Activated CD4-positive, alpha-beta T cell treated with anti-CD3 and anti-CD28 coated beads, Interleukin-10, Interleukin-2, amounts not matched to agents 100 ng/mL and 50 ng/mL, durations not matched to agents 16 hours and 8 hours (primary cell): ENCODE measurements at places on chromosomes 16 and 17.

DNA sequence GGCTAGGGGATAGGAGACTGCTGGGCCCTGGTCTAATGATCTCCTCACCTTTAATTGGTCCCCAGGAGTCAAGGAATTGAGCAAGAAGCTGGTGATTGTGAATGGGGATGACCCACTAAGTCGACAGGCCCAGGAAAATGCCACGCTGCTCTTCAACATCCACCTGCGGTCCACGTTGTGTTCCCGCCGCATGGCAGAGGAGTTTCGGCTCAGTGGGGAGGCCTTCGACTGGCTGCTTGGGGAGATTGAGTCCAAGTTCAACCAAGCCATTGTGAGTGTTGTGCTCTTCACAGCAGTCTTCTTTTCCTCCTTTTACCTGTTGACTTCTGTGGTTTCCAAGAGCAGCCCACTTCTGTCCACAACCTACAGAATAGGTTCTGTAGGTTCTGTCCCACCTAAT lies 19.4 kb downstream of the POLR2A start:
- DNase-seq, result no peak

- peak; percentile 37 for DNase-seq
Measured at GRCh38 chr16:53053967-53054669, 673 bp upstream of the CHD9 start.

DNA sequence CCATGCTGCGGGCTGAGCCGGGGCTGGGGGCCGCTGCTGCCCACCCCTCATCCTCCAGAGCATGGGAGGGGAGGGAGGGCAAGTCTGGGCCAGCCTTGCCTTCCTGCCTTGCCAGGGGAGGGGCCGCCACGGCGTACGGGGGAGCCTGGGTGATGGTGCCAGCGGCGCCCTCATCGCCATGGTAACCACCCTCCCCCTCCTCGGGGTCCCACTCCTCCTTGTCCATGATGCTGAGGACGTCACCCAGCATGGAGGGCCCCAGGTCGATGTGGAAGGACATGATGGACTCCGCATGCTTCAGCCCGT lies 23.9 kb upstream of the CPSF4L start:
- no peak for DNase-seq

- no peak for DNase-seq
Measured at GRCh38 chr17:10155371-10156076, 42.9 kb downstream of the GAS7 start.

DNA sequence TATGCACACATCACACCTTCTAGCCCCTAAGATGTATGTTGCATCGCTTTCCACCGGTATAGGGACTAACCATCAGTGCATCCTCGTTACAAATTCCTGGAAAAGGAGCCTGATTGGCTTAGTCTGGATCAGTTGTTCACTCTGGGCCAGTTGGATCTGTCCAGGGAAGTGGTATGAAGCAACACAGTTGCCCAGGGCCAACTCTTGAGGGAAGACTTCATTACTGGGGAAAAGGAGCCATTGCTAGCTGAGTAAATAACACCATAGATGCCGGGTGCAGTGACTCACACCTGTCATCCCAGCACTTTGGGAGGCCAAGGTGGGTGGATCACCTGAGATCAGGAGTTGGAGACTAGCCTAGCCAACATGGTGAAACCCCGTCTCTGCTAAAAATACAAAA lies 275.2 kb upstream of the RBFOX1 start:
- DNase-seq, result no peak

GRCh38 chr17:77217566-77217965 lies 76.8 kb downstream of the SEC14L1 start:
- no peak for DNase-seq

DNA sequence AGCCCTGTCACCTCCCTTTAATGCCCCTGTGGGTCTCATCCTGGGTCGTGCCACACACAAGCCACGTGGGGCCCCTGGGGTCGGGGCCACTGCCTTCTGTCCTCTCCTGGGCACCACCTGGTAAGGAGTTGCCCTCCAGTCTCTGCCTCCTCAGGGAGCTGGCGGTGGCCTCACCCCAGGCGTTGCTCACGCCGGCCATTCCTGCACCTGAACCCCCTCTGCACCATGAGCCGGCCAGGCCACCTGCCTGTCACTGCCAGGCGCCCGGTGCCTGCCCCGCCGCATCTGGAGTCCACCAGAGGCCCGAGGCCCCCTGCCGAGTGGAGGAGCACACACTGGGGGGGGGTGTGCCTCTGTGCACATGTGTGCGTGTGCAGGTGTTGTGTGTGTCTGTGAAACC lies 10.4 kb downstream of the NHERF2 start:
- no peak for DNase-seq

GRCh38 chr16:69818891-69819545 lies 56.9 kb downstream of the WWP2 start:
- DNase-seq, result no peak
